ENCODE measurements at places on chromosomes 1 and 21. TPM values are rescaled to one million over a fixed set of nuclear protein-coding genes. Genes with fewer than 3 reads are reported as not detected.

Gene UBE2U
- not detected for polyA plus RNA-seq

Gene TNFRSF8
- 0.15 TPM for polyA plus RNA-seq

DNA sequence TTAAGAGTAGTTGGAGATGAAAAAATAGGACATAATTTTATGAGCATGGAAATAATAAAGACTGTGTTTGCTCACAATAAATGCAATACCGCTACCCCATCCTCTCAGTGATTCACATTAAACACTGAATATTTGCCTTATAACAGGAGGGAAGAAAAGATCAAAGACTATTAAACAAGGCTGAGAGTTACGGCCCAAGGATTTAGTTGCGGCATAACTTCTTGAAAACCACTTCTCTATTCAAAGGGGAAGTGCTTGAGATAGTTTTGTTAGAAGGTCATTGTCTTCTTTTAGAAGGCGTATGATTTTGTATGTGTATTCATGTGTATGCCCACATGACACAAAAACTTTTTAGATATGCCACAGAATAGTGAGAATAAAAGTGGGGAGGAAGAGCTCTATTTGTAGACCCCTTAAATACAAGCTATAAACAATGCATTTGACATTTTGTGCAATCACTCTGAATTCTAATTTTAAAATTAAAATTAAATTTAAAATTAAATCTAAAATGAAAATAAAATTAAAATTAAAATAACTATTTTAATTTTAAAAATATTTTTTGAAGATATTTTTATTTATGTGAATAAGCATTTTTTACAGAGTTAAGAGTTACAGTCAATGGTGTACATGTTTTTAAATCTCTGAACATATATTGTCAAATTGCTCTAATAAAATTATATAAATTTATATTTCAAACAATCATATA, 986.6 kb upstream of the ADAMTS5 start:
- H3K36me3 ChIP-seq = no peaks in the 10 kb centered on the region
- no peak for DNase-seq
- no peak overlapping the region for H3K4me3 ChIP-seq
- H3K27me3 ChIP-seq = no peaks in the 10 kb centered on the region
- H3K4me1 ChIP-seq = no peaks in the 10 kb centered on the region
- H3K27ac ChIP-seq = no peak overlapping the region

- H3K36me3 ChIP-seq = no peaks in the 10 kb centered on the region
- no peak overlapping the region for H3K27ac ChIP-seq
- H3K4me3 ChIP-seq = no peak overlapping the region
- H3K27me3 ChIP-seq = no peaks in the 10 kb centered on the region
- H3K4me1 ChIP-seq = no peaks in the 10 kb centered on the region
Observed at GRCh38 chr1:69697340-69697739, 129.6 kb downstream of the LRRC7 start.

DNA sequence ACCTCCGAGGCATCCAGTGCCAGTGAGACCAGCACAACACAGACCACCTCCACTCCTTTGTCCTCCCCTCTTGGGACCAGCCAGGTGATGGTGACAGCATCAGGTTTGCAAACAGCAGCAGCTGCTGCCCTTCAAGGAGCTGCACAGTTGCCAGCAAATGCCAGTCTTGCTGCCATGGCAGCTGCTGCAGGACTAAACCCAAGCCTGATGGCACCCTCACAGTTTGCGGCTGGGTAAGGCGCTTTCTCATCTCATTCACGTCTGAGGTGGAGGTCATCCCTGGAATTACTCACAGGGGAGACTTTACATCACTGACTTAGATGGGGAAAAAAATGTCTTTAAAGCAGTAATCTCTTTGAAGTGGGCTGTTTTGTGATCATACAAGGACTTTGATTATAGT, 106.3 kb downstream of the CD247 start:
- H3K4me1 ChIP-seq = no peaks in the 10 kb centered on the region
- no peak overlapping the region for H3K4me3 ChIP-seq
- H3K27ac ChIP-seq = no peak overlapping the region

- H3K27me3 ChIP-seq = no peaks in the 10 kb centered on the region
- no peak overlapping the region for H3K4me3 ChIP-seq
Observed at GRCh38 chr1:245045087-245045881, 109.5 kb upstream of the KIF26B start.

- H3K27ac ChIP-seq = no peak overlapping the region
- no peaks in the 10 kb centered on the region for H3K27me3 ChIP-seq
- no peak for DNase-seq
- H3K4me1 ChIP-seq = no peaks in the 10 kb centered on the region
Observed at GRCh38 chr1:51527144-51527543, 8.1 kb upstream of the EPS15 start.

DNA sequence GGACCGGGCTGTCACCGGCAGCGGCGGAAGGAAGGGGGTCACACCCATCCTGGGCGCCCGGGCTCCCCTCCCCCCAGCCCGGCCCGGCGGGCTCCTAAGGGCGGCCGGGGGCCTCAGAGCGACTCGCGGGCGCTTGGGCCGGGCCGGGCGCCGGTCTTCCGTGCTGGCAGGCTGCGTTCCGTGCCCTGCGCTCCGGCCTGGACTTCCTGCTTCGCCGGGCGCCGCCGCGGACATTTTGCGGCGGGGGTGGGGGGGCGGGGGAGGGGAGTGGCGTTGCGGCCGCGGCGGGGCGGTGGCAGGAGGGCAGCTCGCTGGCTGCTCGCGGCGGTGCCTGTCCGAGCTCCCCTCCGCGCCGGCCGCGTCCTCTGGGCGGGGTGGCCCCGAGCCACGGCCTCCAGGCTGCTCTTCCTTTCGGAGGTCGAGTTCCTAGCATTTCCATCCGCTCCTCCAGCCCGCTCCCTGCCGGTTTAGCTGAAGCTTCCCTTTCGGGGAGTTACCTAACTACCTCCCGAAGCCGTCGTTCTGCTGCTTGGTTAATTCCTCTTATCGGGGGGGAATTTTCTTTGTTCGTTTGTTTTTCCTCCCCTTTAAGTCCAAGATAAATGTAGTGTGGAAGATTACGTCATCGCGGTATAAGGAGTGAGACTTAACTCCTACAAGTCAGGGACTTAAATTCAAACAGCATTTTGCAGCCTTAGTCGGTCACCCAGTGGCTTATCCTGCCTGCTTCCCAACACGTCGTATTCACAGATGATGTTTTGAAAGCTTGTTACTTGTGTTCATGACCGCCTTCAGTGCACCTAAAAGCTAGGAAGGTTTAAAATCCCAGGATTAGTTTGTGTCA, 730 bp downstream of the CDC42 start:
- H3K27me3 ChIP-seq = no peaks in the 10 kb centered on the region
- H3K4me3 ChIP-seq = peak overlapping the region; percentile 86
- peaks cover 8% of the 10 kb centered on the region for H3K4me1 ChIP-seq
- H3K27ac ChIP-seq = peak overlapping the region; percentile 96
- H3K36me3 ChIP-seq = no peaks in the 10 kb centered on the region
- peak; percentile 81 for DNase-seq

Measured in fibroblast of lung (primary cell).